ENCODE measurements at places on chromosomes 3 and 15.

GRCh38 chr15:87732976-87733375 is 523.6 kb downstream of the NTRK3 start:
- DNase-seq: no peak

DNA sequence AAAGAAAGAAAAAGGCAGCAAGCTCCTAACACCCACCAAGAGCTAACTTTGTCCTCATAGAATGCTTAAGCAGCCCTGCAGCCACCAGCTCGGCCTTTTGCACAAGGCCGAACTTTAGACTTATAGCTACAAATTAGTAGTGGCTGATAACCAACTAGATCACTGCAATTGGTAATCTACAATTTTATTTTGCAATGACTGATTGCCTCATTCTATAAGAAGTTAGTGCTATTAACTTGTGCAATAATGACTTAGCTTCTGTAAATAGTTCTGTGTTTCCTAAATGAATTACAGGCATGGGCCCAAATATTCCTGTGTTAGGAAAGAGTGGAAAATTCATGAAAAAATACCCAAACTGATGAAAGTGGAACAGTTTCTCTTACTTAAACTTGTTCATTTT is 284.8 kb upstream of the CFAP20DC start:
- DNase-seq: no peak

DNA sequence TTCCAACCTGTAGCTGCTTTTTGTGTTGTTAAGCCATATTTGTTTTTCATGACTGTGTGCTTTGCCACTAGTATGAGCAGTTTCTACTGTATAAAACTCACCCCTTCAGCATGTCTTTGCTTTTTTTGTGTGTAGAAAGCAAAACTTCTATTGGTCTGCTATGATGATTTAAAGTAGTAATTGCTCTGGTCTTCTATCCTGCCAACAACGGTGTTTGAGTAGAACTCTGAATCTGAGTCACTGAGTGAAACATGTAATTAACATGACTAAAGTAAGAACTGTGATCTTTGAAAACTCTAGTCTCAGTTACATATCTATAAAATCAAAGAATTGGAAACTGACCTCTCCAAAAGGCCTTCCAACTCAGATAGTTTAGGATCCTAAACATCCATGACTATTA is 133.6 kb downstream of the TPRG1 start:
- DNase-seq: no peak

DNA sequence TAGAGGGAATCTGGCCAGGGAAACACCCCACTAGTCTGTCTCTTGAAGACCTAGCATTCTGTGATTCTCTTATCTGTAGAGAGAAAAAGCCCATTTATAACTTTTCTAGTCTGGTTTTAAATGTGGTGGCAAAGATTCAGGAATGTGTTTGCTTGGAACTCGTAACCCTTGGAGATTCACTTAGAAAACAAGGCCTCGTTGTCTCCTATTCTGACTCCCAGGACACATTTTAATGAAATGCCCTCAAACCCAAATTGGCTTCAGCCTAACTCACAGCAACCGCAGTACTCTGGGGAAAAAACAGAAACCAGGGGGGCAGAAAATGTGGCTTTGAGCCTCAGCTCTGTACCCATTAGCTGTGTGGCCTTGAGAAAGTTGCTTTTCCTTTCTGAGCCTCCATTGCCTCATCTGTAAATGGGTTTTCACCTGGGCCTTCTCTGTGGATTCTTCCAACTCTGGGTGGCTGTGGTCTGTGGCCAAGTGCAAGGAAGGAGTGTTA is 36.5 kb downstream of the RPLP1 start:
- DNase-seq: no peak

- no peak for DNase-seq
Observed at GRCh38 chr3:159761369-159761768, 227.3 kb upstream of the IL12A start.

- no peak for DNase-seq
Observed at GRCh38 chr3:27594096-27594690, 110.0 kb upstream of the SLC4A7 start.

GRCh38 chr3:111998636-111999483 is at the start of gene TAGLN3:
TAGLN3 (plus strand) TSS chr3:111998922; CDS start chr3:111999423, 501 bp downstream.
- DNase-seq: no peak

DNA sequence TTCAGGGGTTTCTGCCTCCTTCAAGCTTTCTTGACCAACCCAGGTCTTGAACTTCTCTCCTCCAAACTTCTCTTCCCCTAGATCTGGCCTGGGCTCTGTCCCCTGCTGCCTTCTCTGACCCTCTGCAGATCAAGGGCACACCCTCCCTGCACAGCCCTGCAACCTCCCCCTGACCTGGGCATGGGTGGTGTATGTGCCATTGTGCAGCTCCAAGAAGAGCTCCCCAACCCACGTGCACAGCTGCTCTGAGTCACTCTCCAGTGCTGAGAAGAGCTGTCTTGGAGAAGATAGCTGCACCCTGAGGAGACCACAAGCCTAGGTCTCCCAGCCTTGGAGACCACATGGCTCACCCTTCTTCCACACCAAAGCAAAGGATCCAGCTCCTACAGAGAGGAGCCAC is 8.0 kb downstream of the MAN2C1 start:
- DNase-seq: no peak

Data from HEK293T (cell line).